ENCODE measurements at places on chromosomes 11 and 22.

DNA sequence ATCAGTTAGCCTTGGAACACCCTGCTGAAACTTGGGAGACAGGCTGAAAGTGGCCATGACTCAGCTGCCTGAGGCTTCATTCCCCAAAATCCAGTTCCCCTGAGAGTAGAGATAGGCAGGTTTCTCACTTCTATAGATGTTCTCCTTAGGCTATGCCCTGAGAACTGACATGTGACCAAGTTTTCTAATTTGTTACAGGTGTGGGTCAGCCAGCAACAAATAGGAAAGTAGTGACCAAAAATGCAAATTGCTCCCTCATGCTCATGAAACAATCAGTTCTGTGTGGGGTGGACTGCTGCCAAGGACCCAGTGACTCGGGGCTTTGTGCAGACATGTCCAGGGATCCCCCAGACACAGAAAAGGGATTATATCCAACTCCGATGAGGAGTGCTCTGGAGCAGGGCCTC, 7.3 kb upstream of the CCDC15 start:
- no peak for DNase-seq

- DNase-seq = no peak
Measured at GRCh38 chr11:17490938-17491337, 14.3 kb upstream of the ABCC8 start.

DNA sequence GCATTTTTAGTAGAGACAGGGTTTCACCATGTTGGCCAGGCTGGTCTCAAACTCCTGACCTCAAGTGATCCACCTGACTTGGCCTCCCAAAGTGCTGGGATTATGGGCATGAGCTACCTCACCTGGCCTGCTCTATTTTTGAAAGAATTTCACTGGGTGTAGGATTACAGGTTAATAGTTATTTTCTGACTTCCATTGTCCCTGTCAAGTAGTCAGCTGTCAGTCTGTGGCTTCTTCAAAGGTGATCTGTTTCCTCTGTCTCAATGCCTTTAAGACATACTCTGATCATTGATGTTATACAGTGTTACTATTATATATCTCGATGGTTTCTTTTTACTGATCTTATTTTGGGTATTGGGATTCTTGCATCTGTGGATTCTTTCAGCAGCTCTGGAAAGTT, 10.1 kb upstream of the EXT2 start:
- no peak for DNase-seq

DNA sequence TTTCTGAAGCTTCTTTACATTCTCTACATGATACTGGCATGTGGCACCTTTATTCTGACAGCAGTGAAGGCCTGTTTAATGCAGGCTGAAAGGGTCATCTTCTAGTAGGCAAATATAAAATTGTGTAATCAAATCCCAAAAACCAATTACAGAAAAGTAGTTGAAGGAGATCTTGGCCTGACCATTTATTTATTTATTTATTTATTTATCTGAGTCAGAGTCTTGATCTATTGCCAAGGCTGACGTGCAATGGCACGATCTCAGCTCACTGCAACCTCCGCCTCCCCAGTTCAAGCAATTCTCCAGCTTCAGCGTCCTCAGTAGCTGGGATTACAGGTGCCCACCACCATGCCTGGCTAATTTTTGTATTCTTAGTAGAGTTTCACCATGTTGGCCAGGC, 22.7 kb upstream of the CECR2 start:
- no peak for DNase-seq

DNA sequence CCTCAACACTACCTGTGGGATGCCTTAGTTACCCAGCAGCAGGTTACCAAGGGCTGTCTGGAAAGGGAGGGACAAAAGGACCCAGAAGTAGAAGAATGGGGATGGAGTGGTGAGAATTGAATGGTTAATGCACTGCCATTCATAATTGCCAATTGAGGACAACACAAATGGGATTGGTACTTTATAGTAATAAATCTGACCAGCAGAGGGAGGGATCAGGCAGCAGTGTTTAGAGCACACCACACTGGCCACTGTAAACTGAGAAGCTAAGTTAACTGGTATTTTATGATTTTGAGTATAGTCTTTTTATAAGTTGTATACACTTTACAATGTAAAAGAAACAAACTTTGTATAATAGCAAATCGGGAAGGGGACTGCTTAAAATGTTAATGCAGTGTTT, 10.7 kb downstream of the TBRG1 start:
- no peak for DNase-seq

GRCh38 chr11:110903378-110903777, 191.1 kb upstream of the ARHGAP20 start:
- no peak for DNase-seq

DNA sequence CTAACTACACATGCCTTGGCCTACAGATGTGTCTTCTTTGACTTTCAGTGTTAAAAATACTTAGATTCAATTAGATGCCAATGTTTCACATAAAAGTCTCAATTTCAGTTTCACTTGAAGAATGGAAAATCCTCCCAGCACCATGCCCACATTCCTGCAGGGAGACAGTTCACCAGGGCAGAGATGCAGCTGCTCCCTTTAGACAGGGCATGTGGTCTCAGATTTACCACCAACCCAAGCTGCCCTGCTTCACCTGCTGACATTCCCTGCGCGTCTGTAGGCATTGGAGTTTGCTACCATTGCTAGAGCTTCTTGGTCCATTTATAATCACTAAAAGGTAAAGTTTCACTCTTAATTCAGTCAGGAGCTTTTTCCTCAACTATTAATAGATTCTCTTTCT, 113.9 kb downstream of the ARFGAP2 start:
- DNase-seq = no peak

Measured in stimulated activated CD4-positive, alpha-beta T cell treated with anti-CD3 and anti-CD28 coated beads, Interleukin-2, amount 100 ng/mL, for 48 hours (primary cell).